ENCODE measurements at places on chromosomes 4 and X. TPM values are rescaled to one million over a fixed set of nuclear protein-coding genes. Genes with fewer than 3 reads are reported as not detected.

- H3K4me3 ChIP-seq = no peak overlapping the region
- peak overlapping the region; percentile 51 for H3K27ac ChIP-seq
- no peaks in the 10 kb centered on the region for H3K4me1 ChIP-seq
- H3K36me3 ChIP-seq = no peaks in the 10 kb centered on the region
- H3K27me3 ChIP-seq = no peaks in the 10 kb centered on the region
Measured at GRCh38 chrX:118569676-118570075, 74.1 kb downstream of the DOCK11 start.

DNA sequence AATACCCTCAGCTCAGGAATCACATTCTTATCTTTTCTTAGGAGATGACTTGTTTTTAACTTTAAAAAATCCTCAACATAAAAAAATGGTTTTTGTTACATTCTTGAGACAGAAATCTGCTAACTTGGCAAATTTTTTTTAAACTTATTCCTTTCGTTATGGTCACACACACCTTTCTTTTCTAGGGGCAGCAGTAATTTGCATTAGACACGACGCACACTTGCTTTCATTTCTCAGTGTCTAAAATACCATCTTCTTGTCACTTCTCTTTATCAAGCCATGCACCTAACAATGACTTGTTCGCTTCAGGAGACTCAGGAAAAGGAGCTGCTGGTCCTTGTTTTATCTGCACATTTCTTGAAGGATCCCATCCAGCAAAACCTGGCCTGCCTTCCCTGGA is 112.6 kb upstream of the TBL1X start:
- H3K27ac ChIP-seq = peak overlapping the region; percentile 94
- DNase-seq = no peak
- H3K36me3 ChIP-seq = peaks cover 2% of the 10 kb centered on the region

GRCh38 chr4:115515366-115515765 is 401.9 kb upstream of the NDST4 start:
- peaks cover 3% of the 10 kb centered on the region for H3K4me1 ChIP-seq
- H3K27ac ChIP-seq = no peak overlapping the region
- no peaks in the 10 kb centered on the region for H3K36me3 ChIP-seq

DNA sequence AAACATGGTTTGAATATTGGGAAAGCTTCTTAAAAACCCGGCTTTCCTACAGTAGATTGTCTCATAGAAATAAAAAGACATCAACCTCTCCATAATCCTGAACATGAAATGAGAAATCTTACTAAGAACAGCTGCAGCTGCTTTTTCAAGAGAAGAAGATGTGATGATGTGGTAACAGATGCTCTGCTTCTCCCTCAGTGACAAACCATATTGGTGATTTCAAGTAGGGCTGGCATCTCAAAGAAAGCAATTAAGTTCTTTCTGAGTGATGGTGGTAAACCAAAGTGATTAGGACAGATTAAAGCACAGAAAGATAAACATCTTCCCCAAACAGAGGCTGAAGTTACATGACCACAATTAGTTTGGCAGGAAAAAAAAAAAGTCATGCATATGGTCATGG is 1477.7 kb downstream of the RAPGEF2 start:
- H3K4me1 ChIP-seq = no peaks in the 10 kb centered on the region
- H3K36me3 ChIP-seq = no peaks in the 10 kb centered on the region
- no peak overlapping the region for H3K27ac ChIP-seq
- no peak for DNase-seq

Gene DUX4
- not detected for total RNA-seq

Measured in T-helper 17 cell (primary cell).